Stimulated activated CD8-positive, alpha-beta memory T cell treated with anti-CD3 and anti-CD28 coated beads, Interleukin-15, amount 100 ng/mL, for 48 hours (primary cell): ENCODE measurements at places on chromosomes 13 and 19.
A peak's percentile ranks its signal among the peaks of the same experiment; 100 is the strongest.

GRCh38 chr19:10582091-10582490 lies 5.0 kb downstream of the AP1M2 start:
- DNase-seq = no peak

DNA sequence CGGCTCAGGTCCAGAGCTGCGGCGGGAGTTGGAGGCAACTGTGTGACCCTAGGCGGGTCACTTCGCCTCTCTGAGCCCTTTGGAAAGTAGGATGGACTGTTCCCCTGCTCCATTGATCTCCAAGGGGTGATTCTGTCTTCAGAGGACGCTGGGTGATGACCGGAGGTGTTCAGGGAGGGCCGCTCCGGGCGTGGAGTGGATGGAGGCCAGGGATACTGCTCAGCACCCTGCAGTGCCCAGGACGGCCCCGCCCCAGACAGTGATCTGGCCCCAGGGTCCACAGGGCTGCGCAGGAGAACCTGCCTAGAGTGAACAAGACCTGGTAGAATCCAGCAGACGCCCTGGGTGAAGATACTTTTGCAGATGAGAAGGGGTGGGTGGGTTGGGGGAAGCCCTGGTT lies 7.0 kb downstream of the NCLN start:
- DNase-seq = no peak

GRCh38 chr13:105969761-105970160 lies 565.7 kb downstream of the EFNB2 start:
- no peak for DNase-seq

DNA sequence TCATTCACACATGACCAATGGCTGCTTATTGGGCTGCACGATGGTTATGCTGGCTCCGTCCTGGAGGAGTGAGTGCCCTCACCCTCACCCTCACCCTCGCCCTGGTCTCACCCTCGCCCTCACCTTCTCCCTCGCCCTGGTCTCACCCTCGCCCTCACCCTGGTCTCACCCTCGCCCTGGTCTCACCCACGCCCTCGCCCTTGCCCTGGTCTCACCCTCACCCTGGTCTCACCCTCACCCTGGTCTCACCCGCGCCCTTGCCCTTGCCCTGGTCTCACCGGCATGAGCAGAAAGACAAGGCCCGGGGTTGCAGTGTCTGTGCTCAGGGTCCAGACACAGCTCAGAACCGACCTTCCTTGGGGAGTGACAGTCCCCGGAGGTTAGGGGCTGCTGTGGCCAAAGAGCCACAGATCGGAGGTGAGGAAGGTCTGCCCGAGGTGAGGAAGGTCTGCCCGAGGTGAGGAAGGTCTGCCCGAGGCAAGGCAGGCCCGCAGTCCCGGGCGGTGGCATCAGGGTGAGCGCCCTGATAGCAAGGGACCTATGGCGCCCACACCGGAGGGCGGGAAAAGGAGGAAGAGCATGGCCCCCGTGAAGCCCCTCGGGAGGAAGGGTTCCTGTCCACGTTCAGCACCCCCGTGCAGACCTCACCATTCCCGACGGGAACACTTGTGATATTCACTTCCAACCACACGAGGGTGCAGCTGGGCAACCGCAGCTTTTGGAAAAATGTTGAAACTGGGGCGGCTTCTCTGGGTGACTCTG lies 65.6 kb downstream of the MCF2L start:
- DNase-seq = no peak

DNA sequence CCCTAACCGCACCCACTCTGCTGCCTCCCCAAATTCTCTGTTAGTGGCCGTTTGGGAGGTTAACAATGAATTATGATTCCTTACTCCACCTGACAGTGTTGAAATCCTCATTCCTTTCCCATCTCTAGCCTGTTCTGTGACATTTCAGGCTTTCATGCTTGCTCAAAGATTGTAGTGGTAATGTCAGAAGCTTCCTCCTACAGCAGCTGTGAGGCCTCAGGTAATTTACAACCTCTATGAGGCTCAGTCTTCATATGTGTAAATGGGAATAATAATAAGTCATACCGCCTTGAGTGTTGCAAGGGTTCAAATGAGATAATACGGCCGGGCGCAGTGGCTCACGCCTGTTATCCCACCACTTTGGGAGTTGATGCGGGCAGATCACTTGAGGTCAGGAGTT lies 977 bp upstream of the SLC1A5 start:
- no peak for DNase-seq

DNA sequence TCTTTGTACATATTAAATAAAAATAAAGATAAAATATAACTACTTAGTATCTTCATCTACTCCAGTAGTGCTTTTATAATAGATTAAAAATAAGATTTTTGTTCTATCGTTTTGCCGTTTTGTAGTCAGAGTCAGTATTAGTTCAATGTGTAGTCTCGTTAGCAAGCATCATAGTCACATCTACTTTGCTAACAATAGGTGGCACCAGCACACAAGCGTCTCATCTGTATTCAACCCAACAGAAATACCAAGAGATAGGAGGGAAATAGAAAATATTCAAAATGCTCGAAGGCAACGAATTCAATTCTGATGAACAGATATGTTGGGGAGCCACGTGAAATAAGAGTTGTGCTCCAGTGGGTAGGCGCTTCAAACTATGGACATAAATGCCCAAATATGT lies 21.4 kb upstream of the MICU2 start:
- DNase-seq = no peak

- DNase-seq = no peak
These were observed 2.0 kb upstream of the GPR18 start for GRCh38 chr13:99260216-99260615.

GRCh38 chr19:1262623-1263123 lies 6.5 kb upstream of the CIRBP start:
- DNase-seq = no peak

DNA sequence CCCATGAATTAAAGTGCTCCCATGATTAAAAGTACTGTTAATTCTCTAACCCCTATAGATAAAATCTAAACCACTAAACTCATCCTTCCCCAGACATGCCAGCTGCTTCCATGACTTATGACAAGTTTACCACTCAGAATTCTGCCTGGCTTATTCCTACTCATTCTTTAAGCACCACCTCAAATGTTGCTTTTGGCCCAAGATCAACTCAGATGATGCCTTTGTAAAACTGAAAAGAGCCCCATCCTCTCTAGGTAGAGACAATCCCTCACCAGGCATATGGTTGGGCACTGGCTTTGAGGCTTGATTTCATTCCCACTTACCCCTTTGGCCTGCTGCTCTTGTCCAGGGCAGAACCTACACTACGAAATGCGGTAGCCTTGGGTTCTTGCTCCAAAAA lies 250.0 kb downstream of the DNAJC15 start:
- no peak for DNase-seq

GRCh38 chr19:53172889-53173288 lies 14.0 kb upstream of the ZNF347 start:
- DNase-seq = no peak

GRCh38 chr13:73245246-73245645 lies 186.4 kb downstream of the KLF5 start:
- no peak for DNase-seq

DNA sequence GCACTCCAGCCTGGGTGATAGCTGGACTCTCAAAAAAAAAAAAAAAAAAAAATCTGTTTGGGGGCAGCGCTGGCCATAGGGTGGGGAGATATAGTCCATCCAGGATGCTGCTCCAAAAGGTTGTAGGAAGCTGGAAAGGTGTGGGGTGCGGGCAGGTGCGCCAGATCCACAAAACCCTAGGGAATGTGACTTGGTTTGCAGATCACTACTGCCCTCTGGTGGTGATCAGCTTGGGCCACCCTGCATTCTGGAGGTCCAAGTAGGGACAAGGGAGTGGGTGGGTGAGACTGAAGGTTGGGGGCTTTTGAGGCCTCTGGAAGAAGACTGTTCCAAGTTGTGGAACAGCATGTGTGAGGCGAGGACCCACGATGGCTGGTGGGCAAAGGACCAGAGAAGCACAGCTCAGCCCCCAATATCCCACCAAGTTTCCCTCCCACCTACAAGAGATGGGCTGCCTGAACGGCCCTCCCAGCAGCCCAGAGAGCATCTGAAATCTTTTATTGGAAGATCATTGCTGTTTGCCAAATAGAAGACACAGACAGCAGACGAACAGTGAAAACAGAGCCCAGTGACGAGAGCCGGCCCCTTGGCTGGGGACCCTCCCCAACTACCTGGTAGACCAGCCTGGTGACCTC lies 10.4 kb upstream of the TYK2 start:
- no peak for DNase-seq

- no peak for DNase-seq
These were observed 671.0 kb upstream of the SLITRK1 start for GRCh38 chr13:84553227-84553626.

DNA sequence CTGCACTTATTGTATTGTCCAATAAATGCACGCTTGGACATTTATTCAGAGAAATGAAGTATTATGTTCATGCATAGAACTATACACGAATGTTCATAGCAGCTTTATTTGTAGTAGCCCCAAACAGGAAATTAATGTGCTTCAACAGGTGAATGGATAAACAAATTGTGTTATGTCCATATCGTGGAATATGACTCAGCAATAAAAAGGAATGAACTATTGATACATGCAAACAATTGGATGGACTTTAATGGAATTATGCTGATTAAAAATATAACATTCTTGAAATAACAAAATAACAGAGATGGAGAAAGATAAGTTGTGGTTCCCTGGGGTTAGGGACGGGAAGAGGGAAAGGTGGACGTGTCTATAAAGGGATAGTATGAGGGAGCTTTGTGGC lies 65.9 kb downstream of the GPC5 start:
- DNase-seq = no peak

GRCh38 chr19:56639217-56639616 lies 3.7 kb upstream of the SMIM17 start:
- no peak for DNase-seq

DNA sequence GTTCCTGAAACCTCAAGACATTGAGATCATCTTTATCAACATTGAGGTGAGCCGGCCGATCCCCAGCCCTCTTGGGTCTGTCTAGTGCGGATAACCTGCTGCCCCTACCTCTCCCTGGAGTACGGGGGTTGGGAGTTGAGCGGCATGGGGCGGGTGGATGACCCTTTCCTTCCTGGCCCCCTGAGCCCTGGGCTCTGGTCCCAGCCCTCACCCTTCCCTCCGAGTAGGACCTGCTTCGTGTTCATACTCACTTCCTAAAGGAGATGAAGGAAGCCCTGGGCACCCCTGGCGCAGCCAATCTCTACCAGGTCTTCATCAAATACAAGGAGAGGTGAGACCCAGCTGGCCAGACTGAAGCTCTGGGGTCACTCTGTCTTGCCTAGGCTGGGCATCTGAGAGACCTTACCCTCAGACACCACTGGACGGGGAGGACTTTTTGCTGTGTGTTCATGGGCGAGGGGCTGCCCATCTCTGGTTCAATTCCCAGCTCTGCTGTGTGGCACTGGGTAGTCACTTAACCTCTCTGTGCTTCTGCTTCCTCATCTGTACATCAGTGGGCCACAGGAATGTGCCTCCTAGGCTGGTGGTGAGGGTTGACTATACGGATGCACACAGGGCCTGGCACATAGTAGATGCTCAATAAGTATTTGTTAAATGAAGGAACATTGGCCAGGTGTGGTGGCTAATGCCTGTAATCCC lies 52.7 kb downstream of the VAV1 start:
- DNase-seq = no peak

DNA sequence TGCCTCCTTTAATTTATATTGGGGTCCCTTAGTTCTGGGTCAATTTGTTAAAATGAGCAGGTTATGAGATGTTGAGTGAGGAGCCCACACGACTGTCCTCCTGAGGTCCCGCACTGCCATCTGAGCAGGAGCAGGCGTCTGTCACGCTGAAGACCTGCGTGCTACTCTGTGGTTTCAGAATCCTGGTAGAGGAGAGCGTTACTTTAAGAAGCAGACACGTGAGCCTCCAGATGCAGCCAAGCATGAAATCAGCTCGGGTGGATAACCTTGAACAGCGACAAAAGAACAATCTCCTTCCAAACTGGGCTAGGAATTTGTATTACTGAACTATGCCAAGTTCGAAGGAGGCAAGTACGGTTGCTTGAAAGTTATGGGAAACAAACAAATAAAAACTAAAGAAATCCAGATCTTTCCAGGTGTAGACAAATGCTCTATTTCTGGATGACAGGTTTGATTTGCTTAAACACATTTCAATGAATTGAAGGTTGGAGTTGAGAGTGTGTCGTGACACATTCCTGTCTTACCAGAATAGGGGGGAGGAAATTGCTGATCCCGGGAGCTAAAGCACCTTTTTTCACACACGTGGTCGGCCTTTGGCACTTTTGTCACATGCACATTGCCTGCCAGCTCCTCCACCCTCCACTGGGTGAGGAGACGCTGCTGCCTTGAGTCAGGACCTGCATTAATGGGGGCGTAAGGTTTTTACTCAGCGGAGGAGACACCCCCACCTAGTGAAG lies 945.5 kb upstream of the SLC10A2 start:
- no peak for DNase-seq

DNA sequence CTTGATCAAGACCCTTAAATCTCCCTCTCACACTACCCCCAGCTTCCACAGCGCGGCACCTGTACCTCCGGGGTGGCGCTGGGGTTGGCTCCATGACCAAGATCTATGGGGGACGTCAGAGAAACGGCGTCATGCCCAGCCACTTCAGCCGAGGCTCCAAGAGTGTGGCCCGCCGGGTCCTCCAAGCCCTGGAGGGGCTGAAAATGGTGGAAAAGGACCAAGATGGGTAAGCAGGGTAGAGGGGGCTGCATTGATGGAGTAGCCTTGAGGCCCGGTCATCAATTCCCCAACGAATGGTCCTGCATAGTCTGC lies 8.1 kb upstream of the CD79A start:
- DNase-seq = no peak

- no peak for DNase-seq
These were observed 41.5 kb upstream of the PDX1 start for GRCh38 chr13:27878274-27878673.

DNA sequence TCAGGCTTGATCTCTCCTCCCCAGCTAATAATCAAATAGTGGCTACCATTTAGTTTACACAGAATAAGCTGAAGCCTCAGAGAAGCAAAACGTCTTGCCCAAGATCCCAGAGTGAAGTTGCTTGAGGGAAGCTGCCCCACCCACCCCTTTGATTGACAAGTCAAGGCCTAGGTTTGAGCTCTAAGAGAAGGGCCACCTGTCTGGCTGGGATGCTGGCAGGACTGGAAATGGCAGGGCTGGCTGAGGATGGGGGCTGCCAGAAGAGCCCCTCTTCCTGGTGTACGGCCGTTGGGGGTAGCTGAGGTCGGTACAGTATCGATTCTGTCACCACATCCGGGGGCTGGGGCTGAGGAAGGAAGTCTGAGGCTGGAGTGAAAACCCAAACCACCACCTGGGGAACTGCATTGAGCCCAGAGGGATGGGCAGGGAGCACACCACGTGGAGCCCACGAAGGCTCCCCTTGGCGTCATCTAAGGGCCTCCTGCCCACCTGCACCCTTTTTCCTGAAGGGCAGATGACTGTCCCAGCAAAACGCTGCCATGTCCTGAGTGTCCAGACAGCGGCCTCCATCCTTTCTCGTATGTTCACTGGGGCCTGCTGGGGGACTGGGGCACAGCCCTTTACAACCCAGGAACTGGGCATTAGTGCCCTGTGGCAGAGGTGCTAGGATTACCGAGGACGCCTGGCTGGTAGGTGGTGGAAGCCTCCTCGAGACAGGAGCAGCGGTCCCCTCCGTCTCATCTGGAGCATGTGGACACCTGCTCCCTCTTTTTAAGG lies 1.4 kb upstream of the PRKD2 start:
- peak; percentile 37 for DNase-seq

- DNase-seq = no peak
These were observed 240.9 kb upstream of the SERP2 start for GRCh38 chr13:44132710-44133109.
